ENCODE measurements at places on chromosomes 3 and 15. TPM values are rescaled to one million over a fixed set of nuclear protein-coding genes. Genes with fewer than 3 reads are reported as not detected.

Gene ARHGAP11A
- total RNA-seq, result 8.1 TPM

Gene MUC4
- total RNA-seq, result 5.8 TPM

DNA sequence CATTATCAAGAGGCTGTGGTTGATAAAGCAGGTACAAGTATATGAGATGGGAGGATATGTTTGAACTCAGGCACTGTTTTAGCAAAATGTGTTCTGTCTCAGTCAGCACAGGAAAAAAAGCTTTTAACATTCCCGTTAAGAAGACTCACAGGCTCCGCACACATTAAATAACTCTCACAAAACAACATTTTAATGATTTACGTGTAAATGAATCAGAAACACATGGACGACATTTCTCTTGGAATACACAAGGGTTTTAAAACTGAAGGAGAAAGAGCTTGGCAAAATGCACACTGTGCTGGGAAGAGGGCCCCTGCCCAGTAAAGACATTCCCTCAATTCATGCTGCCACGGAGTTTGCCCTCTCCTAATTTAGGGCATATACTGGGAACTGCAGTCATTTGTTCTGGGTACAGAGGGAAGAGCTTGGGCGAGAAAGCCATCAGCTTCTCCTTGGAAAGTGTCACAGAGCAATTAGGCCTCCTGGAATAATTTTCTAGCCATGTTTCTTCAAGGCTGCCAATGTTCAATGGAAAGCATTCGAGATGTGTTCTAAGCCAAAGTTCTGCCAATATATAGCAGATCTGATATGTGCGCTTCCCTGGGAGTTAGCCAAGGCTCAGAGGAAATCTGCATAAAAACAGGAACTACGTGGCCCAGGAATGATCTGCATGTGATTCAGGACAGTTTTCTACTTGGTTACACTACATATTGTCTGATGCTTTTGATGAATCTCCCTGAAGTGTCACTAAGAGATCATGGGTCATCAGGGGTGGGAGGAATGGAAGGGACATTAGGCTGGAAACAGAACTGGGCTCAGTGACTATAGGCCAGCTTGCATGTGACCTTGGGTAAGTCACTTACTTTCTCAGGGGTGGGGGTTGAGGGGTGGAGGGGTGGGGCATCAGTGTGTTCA, 2.2 kb upstream of the MASP1 start:
- no peak overlapping the region for H3K4me3 ChIP-seq
- no peak overlapping the region for H3K27ac ChIP-seq
- no peaks in the 10 kb centered on the region for H3K27me3 ChIP-seq

GRCh38 chr15:73969151-73969759, 22.8 kb downstream of the STOML1 start:
- no peak for DNase-seq
- H3K27ac ChIP-seq, result no peak overlapping the region
- H3K4me3 ChIP-seq, result no peak overlapping the region
- peaks cover 19% of the 10 kb centered on the region for H3K4me1 ChIP-seq
- H3K36me3 ChIP-seq, result no peaks in the 10 kb centered on the region

GRCh38 chr3:13025778-13026518, 47.3 kb downstream of the IQSEC1 start:
- H3K4me1 ChIP-seq, result peaks cover 7% of the 10 kb centered on the region
- no peak overlapping the region for H3K27ac ChIP-seq
- no peak overlapping the region for H3K4me3 ChIP-seq
- H3K27me3 ChIP-seq, result no peaks in the 10 kb centered on the region

Gene DNAJC13
- total RNA-seq, result 42.0 TPM

Gene ADIPOQ
- 0.83 TPM for total RNA-seq

GRCh38 chr3:150411976-150412375, 3.9 kb downstream of the TSC22D2 start:
- no peak for DNase-seq
- H3K4me3 ChIP-seq, result peak overlapping the region; percentile 87
- peaks cover 30% of the 10 kb centered on the region for H3K4me1 ChIP-seq
- no peak overlapping the region for H3K27ac ChIP-seq

Gene ULK3
- 194 TPM for total RNA-seq

- no peak for DNase-seq
- no peaks in the 10 kb centered on the region for H3K27me3 ChIP-seq
- no peak overlapping the region for H3K27ac ChIP-seq
- no peaks in the 10 kb centered on the region for H3K36me3 ChIP-seq
- H3K4me1 ChIP-seq, result no peaks in the 10 kb centered on the region
- no peak overlapping the region for H3K4me3 ChIP-seq
Measured at GRCh38 chr15:77040673-77041072, 30.2 kb downstream of the TSPAN3 start.

- H3K36me3 ChIP-seq, result no peaks in the 10 kb centered on the region
- no peaks in the 10 kb centered on the region for H3K27me3 ChIP-seq
- no peak overlapping the region for H3K27ac ChIP-seq
- no peak overlapping the region for H3K4me3 ChIP-seq
Measured at GRCh38 chr3:122403489-122403888, 12.4 kb downstream of the WDR5B start.

Gene KBTBD13
- 0.38 TPM for total RNA-seq

GRCh38 chr3:110710603-110711002, 361.0 kb upstream of the NECTIN3 start:
- H3K27me3 ChIP-seq, result no peaks in the 10 kb centered on the region
- no peak for DNase-seq
- H3K4me3 ChIP-seq, result no peak overlapping the region
- H3K27ac ChIP-seq, result no peak overlapping the region
- no peaks in the 10 kb centered on the region for H3K4me1 ChIP-seq
- no peaks in the 10 kb centered on the region for H3K36me3 ChIP-seq

DNA sequence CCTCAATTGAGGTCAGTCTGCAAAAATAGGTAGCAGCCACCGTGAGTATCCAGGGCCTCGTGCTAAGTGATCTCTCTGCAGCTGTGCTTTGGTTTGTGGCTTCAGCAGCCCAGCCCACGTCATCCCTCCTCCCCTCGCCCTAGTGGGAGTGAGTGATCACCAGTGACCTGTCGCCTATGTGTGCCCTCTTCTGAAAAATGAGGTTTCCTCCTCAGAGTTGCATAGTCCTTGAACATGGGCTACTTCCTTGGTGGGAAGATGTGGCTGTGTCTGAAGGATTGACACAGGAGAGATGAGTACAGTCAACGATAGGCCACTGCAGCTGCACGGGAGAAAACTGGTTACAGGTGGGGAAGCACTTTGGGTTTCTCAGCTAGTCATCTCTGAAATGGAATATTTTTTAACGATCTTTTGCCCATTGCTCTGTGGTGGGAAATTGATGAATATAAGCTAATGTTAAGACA, 144.8 kb upstream of the BHLHE40 start:
- H3K36me3 ChIP-seq, result no peaks in the 10 kb centered on the region
- H3K4me1 ChIP-seq, result peaks cover 7% of the 10 kb centered on the region
- H3K27me3 ChIP-seq, result no peaks in the 10 kb centered on the region
- DNase-seq, result peak; percentile 76
- peak overlapping the region; percentile 40 for H3K27ac ChIP-seq

DNA sequence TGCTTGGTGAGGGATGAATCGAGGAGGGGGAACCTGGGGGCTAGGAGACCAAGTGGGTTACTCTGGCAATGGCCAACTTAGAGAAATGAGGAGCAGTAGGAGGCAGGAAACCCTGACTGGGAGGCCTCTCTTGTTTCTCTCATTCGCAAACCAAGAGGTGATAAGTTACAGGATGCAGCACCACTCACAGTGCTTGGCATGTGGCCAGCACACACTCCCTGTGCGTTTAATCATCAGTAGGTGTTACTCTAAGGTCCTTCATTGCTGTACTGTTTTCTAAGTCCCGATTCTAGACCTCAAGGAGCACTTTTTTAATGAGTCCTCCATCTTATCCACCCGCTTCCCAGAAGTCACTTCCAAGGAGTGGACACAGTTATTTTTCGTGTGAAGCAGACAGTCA, 314.1 kb upstream of the TRIM42 start:
- no peaks in the 10 kb centered on the region for H3K27me3 ChIP-seq
- no peak overlapping the region for H3K27ac ChIP-seq
- no peaks in the 10 kb centered on the region for H3K36me3 ChIP-seq
- DNase-seq, result no peak
- no peak overlapping the region for H3K4me3 ChIP-seq
- H3K4me1 ChIP-seq, result no peaks in the 10 kb centered on the region

GRCh38 chr3:188939814-188940572, 231.8 kb upstream of the TPRG1 start:
- no peaks in the 10 kb centered on the region for H3K27me3 ChIP-seq
- no peak overlapping the region for H3K4me3 ChIP-seq
- no peaks in the 10 kb centered on the region for H3K4me1 ChIP-seq
- H3K27ac ChIP-seq, result no peak overlapping the region
- no peak for DNase-seq

DNA sequence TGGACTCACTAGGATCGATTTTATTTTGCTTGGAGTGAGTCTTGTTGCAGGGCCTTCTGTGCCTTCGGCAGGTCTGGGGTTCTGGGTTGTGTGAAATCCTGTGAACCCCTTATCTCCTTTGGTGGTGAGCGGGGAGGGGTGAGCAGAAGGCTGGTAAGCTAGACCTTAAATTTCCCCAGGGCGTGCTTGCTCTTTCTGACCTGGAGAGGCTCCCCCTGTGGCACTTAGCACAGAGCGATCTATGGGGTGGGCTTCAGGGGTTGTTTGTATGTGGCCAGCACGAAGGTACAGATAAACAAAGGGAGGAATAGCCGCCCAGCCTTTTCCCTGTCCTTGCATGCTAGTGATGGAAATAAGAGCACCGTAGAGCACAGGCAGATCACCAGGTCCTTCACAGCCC, 11.8 kb downstream of the CACNA2D3 start:
- DNase-seq, result no peak
- H3K36me3 ChIP-seq, result no peaks in the 10 kb centered on the region
- no peak overlapping the region for H3K4me3 ChIP-seq
- H3K4me1 ChIP-seq, result no peaks in the 10 kb centered on the region
- no peaks in the 10 kb centered on the region for H3K27me3 ChIP-seq

Gene PTPN23
- 66.0 TPM for total RNA-seq

GRCh38 chr3:194640829-194641228, 7.6 kb upstream of the TMEM44 start:
- H3K27me3 ChIP-seq, result no peaks in the 10 kb centered on the region
- no peaks in the 10 kb centered on the region for H3K36me3 ChIP-seq
- peak overlapping the region; percentile 20 for H3K27ac ChIP-seq
- no peaks in the 10 kb centered on the region for H3K4me1 ChIP-seq
- DNase-seq, result no peak
- no peak overlapping the region for H3K4me3 ChIP-seq

Gene PPARG
- total RNA-seq, result 26.4 TPM

DNA sequence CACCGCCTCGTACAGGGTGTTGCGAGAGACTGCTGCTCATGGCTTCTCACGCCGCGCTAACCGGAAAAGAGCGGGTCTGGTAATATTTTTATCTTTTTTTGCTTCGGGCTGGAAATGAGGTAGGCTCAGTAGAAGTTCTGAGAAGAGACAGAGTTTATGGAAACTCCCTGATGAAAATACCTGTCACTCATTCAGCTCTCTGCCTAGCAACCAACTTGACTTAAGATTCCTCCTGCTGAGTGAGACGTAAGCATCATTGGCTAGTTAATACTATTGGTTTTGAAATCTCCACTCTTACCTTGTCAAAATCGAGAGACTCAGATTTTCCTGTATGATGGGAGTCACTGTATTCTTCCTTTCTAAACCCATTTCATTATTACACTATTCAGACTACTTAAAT, 181.7 kb downstream of the PTPRG start:
- H3K4me3 ChIP-seq, result no peak overlapping the region
- no peak overlapping the region for H3K27ac ChIP-seq
- H3K4me1 ChIP-seq, result no peaks in the 10 kb centered on the region
- DNase-seq, result no peak
- no peaks in the 10 kb centered on the region for H3K36me3 ChIP-seq

DNA sequence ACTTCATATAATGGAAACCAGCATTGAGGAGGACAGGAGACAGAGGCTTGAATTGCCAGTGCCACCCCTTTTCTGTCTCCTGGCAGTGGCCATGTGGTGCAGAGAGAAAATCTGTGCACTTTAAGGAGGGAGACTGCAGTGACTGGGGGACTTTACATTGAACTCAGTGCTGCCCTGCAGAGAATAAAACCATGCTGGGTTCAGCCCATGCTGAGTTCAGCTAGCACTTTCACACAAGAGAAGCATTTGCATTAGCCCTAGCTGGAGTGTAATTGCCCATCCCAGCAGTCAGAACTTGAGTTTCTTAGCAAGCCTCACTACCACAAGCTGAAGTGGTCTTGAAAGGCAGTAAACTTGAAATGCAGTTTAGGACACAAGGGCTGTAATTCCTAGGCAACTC, 677.5 kb downstream of the ZPLD1 start:
- H3K36me3 ChIP-seq, result no peaks in the 10 kb centered on the region
- no peak overlapping the region for H3K4me3 ChIP-seq
- H3K27me3 ChIP-seq, result no peaks in the 10 kb centered on the region
- no peaks in the 10 kb centered on the region for H3K4me1 ChIP-seq
- DNase-seq, result no peak
- no peak overlapping the region for H3K27ac ChIP-seq

DNA sequence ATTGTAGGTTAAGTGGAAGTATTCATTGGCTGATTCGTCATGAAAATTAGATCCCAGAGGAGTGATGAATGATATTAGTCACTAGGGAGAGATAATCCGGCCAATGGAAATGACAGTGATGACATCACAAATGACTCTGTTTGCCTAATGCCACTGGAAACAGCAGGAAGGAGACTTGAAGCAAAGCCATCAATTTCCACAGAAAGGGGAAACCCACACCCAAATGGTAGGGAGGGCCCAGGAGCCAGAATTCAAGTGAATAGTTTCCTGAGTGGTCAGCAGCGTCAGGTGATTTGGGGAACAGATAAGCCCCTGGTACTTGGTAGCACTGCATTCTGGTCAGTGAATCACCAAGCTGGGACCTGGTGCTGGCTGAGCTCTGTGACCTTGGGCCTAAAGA, 3.3 kb upstream of the ADAMTS9 start:
- H3K36me3 ChIP-seq, result no peaks in the 10 kb centered on the region
- no peak for DNase-seq
- H3K4me3 ChIP-seq, result no peak overlapping the region
- H3K27me3 ChIP-seq, result no peaks in the 10 kb centered on the region

- H3K27ac ChIP-seq, result peak overlapping the region; percentile 89
- DNase-seq, result no peak
- H3K4me1 ChIP-seq, result peaks cover 12% of the 10 kb centered on the region
- H3K27me3 ChIP-seq, result no peaks in the 10 kb centered on the region
- H3K36me3 ChIP-seq, result no peaks in the 10 kb centered on the region
Measured at GRCh38 chr15:59595434-59595915, 16.1 kb upstream of the GCNT3 start.

GRCh38 chr3:98778852-98779413, 15.8 kb downstream of the ST3GAL6 start:
- H3K27ac ChIP-seq, result no peak overlapping the region
- no peak overlapping the region for H3K4me3 ChIP-seq
- H3K36me3 ChIP-seq, result no peaks in the 10 kb centered on the region
- no peaks in the 10 kb centered on the region for H3K27me3 ChIP-seq

Gene ZBTB38
- total RNA-seq, result 168 TPM

GRCh38 chr3:49614936-49615335, 59.2 kb upstream of the APEH start:
- no peak overlapping the region for H3K27ac ChIP-seq
- DNase-seq, result peak; percentile 25
- H3K36me3 ChIP-seq, result no peaks in the 10 kb centered on the region
- H3K4me1 ChIP-seq, result no peaks in the 10 kb centered on the region
- no peak overlapping the region for H3K4me3 ChIP-seq

- no peak overlapping the region for H3K4me3 ChIP-seq
- H3K27me3 ChIP-seq, result no peaks in the 10 kb centered on the region
- no peaks in the 10 kb centered on the region for H3K36me3 ChIP-seq
- H3K4me1 ChIP-seq, result no peaks in the 10 kb centered on the region
- no peak for DNase-seq
Measured at GRCh38 chr3:32847528-32847927, 29.7 kb downstream of the TRIM71 start.

- no peaks in the 10 kb centered on the region for H3K27me3 ChIP-seq
- no peaks in the 10 kb centered on the region for H3K36me3 ChIP-seq
- DNase-seq, result no peak
Measured at GRCh38 chr3:187878772-187879518, 133.7 kb upstream of the BCL6 start.

GRCh38 chr3:16765661-16766060, 119.1 kb upstream of the PLCL2 start:
- no peaks in the 10 kb centered on the region for H3K36me3 ChIP-seq
- no peak for DNase-seq
- no peaks in the 10 kb centered on the region for H3K27me3 ChIP-seq
- H3K4me3 ChIP-seq, result no peak overlapping the region

All from Peyer's patch (tissue), 4 donors.